CD4-positive, alpha-beta T cell treated with Interleukin-10 for 1 hour (primary cell): ENCODE measurements at places on chromosomes 3 and 15.
A peak's percentile ranks its signal among the peaks of the same experiment; 100 is the strongest.

DNA sequence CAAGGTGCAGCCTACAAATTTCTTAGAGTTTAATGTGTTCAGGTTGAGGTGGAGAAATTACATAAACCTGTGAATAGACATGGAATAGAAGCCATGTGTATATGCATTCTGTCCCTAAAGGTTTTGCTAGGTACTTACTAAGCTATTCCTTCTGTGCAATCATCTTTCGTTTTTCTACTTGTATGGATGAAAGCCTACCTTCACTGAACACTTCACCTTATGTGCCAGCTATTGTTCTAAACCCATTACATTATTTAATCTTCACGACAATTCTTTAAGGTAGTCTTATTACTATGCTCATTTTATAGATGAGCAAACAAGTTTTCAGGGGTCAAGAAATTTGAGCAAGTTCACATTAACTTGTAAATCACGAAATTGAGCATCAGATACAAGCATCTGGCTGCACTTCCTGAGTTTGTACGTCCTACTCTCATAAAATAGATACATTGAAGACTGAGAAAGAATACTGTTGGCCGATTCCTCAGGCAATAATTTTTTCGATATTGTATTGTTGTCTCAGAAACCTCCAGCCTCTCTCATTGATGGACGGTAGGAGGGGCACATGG, 635 bp upstream of the RCN2 start:
- no peak for DNase-seq

DNA sequence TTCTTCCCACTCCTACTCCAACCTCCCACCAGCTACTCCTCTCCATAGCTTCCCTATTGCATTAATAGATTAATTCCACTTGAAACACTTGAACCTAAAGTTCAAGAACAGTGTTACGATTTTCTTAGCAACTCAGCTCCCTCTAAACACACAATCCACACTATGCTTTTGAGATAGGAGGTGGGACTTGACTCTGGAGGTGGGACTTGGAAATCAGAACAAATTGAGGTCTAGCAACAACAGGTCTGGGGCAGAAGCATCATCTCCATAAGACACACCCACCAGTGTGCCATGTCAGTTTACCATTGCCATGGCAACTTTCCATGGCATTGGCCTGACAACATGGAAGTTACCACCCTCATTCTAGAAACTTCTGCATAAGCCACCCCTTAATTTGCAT, 336.5 kb upstream of the ALCAM start:
- no peak for DNase-seq

- DNase-seq: no peak
These were observed 15.3 kb downstream of the NUP210 start for GRCh38 chr3:13404626-13405452.

DNA sequence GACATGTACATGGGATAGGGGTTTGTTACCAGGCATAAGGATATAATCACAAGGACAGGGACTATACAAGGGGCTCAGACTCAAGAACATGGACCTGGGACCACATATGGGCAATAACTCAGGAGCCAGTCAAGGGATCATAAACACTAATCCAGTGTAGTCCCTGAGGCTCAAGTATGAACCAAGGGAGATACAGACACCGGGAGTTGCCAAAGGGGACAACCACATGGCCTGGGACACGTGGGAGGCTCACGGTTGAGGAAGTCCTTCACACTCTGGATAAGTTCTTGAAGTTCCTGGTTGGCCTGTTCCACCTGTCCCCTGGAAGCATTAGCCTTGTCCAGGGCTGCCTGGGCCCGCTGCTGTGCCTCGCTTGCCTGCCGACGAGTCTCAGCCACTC, 1.8 kb upstream of the USP19 start:
- no peak for DNase-seq

GRCh38 chr15:68538311-68538710, 40.5 kb upstream of the CORO2B start:
- DNase-seq: no peak

DNA sequence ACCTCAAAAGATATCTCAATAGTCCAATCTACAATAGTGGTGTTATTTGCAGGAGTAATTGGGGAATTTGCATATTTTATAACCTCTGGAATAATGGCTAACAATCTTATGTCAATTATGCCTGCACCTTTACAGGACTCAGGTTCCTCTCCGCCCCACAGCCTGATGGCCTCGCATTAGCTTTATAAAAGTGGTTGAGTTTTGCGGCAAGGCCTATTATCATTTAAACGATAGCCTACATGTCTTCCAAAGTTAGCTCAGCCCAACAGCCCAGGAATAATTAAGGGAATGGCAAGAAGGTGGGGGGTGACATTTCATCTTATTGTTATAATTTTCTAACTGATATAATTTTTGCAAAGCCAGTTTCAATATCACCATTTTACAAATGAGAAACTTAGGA, 97.3 kb downstream of the RTP4 start:
- DNase-seq: no peak

- DNase-seq: no peak
These were observed 53.4 kb upstream of the SMAD6 start for GRCh38 chr15:66648588-66648987.

- DNase-seq: no peak
These were observed 53.0 kb downstream of the TBC1D2B start for GRCh38 chr15:78024519-78024870.

DNA sequence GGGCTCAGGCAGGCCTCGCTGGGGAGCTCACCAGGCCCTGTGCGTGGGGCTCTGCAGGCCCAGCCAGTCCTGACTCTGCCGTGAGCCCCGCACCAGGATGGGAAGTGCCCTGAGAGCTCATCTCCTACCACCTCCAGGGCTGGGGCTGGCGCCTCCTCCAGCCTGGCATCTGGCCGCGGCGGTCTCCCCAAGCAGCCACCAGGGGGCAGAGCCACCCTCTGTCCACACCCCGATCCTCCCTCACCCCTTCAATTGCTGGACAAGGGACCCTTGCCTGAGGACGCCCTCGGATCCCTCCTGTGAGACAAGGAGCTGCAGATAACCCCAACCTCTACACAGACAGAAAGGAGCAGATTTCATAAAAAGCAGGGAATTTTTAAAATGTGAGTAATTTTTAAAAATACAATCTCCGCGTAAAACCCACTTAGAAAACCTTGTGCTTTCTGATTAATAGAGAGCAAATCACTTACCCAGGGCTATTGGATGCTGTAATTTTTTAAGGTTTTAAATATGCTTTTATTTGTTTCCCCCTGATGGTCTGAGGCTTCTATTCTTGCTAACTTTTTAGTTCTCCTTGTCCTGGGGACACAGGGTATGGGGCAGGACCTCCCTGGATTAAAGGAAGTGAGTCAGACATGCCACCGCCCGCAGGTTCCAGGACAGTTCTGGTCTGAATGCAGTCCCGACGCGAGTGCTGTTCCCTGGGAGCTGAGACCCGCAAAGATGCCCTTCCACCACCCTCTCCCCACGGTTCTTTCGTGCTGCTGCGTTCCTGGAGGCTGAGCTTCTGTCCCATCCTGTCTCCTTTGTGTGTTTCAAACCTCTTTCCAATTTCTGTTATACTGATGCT, 52.3 kb upstream of the CHRNA7 start:
- DNase-seq: peak; percentile 43
